CD4-positive, alpha-beta T cell treated with Interleukin-4 for 4 hours (primary cell): ENCODE measurements at places on chromosomes 7 and 10.

DNA sequence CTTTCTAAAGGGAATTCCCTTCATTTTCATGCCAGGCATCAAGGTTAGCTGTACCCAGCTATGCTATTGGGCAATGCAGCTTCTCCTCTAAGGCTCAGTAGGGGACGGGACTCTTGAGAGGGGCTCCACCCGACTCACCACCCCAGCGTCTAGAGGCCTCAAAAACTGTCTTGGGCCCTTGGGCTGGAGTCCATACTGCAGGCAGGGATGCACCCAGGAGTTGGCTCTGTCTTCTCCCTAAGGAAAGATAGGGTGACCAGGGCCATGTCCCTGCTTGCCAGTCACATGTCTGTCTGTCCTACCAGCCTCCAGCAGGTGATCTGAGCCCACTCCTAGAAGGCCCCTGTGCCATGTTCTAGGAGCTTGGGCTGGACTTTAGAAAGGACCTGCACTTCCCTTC is 1.2 kb downstream of the OPN4 start:
- DNase-seq: no peak

DNA sequence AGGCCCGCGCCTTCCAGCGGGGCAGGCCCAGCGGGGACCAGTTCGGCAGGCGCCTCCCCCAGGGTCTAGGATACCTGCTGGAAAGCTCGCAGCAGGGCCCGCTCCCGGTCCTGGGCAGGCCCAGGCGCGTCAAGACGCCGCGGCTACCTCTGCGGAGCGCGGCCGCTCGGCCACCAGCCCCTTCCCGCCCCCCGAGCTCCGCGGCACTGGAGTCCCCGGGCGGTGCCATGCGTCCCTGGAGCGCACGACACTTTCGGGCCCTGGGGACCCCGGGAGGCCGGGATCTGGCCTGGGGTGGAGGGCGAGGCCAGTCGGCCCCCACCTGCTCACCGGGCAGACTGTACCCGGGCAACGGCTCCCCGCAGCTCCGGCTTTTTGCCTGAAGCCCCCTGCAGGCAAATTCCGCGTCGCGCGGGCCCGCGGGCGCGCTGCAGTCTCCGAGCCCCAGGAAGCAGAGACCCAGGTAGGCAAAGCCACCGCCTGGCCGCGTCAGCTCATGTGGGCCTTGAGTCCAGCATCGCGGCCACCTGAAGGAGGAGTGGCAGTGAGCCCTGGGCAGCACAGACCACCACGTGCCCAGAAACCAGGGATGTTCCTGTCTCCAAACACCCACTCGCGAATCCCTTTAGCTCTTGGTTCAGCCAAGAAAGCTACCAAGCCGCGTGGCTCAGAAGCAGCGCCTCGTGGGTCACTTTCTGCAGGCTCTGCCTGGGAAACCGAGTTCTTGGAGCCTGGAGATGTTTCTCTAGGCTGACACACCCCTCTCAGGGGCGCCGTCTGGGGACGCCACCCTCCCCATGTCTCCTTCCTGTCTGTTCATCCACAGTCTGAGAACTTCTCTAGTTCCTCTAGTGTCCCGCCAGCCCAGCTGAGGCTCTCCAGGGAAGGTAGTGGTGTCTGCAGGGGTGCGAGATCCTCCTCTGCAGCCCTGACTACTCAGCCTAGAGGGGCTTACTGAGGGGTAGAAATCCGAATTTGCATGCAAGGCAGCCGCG is 46.1 kb upstream of the APBB1IP start:
- DNase-seq: peak; percentile 14

DNA sequence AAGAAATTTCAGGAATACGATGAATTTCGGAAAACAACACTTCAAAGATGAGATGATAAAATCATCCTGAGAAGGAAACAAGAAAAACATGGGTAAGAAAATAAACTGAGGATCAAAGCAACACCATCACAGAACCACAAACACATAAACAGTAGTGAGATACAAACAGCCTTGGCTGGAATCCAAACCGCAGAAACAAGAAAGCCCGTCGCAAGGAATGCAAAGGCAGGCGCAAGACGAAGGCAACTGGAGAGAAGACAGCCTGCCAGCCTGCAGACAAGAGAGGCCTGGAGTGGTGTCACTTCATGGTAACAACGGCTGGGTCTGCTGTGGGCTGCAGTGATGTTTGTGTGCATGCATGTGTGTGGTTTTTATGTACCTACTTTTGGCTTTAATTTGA is 61.8 kb upstream of the DRGX start:
- DNase-seq: no peak

DNA sequence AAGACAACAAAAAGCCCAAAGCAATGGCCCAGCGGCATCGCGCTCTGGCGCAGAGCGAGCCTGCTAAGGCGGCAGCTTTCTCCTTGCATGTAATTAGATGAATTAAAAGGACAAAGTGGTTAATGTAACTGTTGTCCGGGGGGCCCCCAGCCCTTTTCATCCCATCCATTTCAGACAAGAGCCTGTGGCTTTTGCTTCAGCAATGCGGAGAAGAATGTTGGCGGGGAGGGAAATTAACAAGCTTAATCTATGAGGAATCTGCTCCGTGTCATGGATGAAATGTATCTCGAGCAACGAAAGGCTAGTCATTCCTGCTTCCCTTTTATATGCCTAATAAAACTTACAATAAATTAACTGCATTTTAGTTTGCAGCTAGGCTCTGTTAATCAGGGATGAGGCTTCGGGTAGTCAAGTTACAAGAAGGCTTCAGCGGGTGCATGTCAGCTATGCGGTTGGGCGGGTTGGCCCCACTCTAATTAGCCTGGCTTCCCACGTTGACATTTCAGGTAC is 203.3 kb downstream of the BUB3 start:
- no peak for DNase-seq

DNA sequence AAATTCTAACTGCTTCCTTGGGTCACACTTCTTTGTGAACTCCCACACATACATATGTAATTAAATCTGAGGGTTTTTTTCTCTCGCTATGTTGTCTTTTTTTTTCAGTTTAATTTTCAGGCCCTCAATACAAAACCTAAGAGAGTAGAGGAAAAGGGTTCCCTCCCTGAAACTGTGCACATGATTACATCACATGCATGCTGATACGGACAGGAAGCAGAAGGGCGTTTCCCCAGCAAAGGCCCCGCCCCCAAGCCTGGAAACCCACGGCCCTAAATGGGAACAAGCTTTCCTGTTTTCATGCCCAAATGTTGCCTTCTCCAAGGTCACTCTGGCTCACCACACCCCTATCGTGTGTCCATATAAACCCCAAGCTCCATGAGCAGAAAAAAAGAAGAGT is 115.4 kb downstream of the TEX36 start:
- no peak for DNase-seq

GRCh38 chr10:47245731-47246350 is 54.2 kb upstream of the GDF10 start:
- DNase-seq: no peak

- DNase-seq: no peak
Measured at GRCh38 chr10:123136806-123137642, 1.3 kb downstream of the HMX3 start.

GRCh38 chr10:123682477-123682876 is 16.3 kb downstream of the GPR26 start:
- DNase-seq: no peak

GRCh38 chr7:6407434-6407833 is 40.3 kb downstream of the DAGLB start:
- DNase-seq: no peak

DNA sequence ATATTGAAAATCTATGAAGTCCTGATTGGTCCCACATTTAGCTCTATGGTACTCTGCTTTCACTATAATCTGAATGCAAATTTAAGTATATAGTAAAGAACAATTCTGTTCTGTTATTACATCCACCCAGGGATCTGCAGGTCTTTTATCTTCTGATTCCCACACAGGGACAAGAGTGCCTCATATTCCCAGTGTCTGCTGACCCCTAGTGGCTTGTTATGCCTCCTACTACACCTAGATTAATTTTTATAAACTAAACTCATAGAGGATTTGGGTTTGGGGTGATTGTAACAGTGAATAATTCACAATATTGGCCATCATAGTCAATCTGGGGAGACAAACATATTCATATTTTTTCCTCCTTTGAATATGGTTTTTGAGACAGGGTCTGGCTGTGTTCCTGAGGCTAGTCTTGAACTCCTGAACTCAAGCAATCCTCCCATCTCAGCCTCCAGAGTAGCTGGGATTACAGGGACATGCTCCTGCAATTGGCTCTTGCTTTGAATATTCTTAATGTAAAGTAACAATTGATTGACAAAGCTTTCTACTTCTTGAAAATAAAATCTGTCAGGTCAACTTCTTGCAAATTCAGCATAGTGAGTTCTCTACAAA is 282.1 kb downstream of the KCND2 start:
- no peak for DNase-seq

GRCh38 chr7:130232209-130232608 is 24.5 kb downstream of the SSMEM1 start:
- no peak for DNase-seq

DNA sequence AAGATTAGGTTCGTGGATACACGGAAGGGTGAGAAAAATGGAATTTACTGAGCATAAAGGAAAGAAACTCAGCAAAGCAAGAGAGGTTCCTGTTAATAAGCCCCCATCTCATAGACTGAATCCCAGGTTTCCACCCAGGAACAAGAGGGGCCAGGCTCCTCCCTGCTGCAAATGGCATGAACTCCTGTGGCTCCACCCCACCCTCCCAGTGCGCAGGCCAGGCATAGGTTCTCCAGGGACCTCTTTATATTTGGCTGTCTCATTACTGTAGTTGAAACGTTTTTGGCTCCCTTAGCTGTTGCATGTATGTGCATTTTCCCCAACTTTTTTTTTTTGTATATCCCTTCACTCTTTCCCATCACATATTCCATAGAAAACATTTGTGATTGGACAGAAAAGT is 217.8 kb upstream of the NRP1 start:
- no peak for DNase-seq

DNA sequence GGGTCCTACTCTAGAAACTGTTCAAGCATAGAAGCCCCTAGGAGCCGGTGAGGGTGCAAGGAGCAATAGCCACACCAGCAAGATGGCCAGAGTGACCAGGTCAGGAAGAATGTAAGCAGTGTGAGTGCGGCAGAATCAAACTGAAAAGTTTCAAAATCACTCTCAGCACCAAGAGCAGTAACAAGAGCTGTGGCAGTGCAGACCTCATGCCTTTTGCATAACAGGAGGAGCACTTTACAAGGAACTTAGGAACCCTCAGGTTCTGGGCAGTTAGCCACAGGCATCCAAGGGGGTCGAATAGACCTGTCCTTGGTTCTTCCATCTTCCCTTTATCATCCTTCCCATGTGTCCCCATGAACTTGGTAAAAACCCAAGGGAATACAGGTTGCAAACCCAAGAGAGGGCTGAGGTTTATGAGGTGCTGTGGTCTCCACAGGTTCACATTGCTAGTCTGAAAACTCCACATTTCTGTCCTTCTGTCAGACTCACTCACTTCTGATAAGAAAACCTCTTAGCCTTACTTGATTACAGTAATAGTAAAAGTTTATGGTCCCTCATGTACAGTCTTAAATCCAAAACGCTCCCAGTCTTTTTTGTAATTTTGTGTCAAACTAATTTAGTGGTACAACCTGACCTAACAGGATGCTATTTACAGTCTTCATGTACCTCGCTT is 78.4 kb downstream of the PON1 start:
- no peak for DNase-seq

DNA sequence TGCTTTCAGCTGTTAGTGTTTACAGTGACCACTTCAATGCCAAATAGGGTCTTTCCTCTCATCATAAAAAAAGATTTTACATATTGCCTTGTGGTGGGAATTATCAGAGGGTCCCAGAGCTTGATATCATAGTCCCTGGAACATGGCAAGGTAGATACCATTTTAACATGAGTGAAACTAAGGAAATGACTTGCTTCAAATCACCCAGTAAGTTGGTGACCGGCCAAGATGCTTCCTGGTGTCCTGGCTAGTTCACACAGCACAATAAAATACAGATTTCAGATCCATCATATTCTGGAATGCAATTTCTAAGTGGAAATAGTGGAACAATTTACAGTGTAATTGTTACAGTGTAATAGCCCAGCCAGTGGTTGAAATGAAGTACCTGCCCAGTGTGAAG is 36.6 kb downstream of the CNNM1 start:
- no peak for DNase-seq

- no peak for DNase-seq
Measured at GRCh38 chr10:69802424-69803161, 887 bp downstream of the COL13A1 start.

DNA sequence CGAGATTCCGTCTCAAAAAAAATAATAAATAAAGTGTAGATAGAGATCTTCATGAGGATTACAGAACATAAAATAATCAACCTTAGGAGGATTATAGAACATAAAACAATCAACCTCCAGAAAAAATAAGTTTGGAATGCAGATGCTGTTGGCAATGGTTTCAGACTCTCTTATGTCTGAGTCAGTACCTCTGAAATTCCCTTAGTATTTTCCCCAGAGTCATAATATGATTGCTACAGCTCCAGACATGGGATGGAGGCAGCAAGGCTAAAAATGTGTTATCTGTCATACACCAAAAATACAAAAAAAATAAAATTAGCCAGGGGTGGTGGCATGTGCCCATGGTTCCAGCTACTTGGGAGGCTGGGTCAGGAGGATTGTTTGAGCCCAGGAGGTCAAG is 22.2 kb downstream of the CADPS2 start:
- DNase-seq: no peak

DNA sequence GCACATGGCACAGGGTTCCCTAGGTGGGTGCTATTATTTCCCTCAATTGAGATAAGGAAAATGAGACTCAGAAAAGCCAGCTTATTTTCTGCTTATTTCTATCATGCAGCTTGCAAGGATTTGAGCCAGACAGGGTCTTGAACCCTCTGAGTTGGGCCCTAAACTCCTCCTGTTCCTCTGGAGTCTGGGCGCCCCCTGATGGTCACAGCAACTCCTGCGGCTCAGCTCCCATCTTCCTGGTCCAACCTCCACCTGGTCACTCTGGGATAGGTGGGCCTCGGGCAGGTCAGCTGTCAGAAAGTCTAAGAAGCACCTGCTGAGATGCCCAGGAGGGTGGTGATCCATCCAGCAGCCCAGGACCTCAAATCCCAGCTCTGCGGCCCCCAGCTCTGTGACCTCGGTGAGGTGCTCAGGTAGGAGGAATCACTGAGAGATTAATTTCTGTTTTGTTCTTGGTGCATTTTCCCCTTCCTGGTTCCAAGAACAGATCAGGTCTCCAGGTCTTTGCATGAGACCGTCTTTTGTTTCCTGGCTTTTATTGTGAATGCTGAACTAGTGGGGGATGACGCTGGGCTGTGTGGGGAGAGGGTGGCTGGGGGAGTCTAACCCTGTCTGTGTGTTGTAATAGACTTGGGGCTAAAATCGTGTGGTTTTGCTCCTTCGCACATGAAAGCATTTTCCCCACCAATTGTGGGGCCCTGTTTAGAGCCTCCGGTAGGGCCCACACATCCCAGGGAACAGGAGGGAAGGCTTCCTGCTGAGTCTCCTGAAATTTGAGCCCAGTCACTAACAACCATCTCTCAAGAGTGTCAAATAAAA is 32.8 kb downstream of the TMEM130 start:
- no peak for DNase-seq

GRCh38 chr10:35140126-35140525 is 13.5 kb downstream of the CREM start:
- DNase-seq: no peak
